NAMALWA (cell line): ENCODE measurements at places on chromosomes 2 and 18.

GRCh38 chr2:171185941-171186340, 25.2 kb upstream of the TLK1 start:
- DNase-seq, result no peak

GRCh38 chr18:64116571-64117175, 32.2 kb downstream of the LINC00305 start:
- DNase-seq, result no peak

DNA sequence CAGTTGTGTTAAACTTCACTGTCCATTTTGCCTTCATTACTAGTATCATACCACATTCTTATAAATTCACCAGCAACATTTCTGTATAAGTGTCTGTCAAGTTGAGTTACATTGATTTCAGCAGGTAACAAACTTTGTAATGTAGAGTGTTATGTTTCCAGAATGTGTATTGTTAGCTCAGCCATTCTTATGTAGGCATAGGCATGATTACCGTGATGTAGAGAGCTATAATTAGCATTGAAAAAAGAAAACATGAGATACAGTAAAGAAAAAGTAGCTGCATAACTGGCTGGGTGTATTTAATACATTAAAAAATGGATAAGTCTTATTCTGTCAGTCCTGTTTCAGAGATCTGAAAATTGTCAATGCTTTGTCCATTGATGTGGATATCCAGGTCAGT, 8.5 kb downstream of the KCNJ13 start:
- DNase-seq, result no peak

DNA sequence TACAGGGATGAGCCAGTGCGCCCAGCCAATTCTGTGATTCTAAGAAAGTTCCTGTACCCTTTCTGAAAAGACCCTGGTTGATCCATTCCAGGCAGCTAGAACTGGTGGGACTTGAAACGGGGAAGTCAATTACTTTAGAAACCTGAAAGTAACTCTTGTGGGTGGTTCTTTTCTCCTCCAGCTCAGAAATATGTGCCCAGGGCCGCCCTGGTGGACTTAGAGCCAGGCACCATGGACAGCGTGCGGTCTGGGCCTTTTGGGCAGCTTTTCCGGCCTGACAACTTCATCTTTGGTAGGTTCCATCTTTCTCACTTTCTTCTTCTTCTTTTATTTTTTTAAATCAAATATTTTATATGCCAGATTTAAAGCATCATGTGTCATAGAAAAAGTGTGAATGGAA, 2.7 kb downstream of the TUBB6 start:
- DNase-seq, result no peak

DNA sequence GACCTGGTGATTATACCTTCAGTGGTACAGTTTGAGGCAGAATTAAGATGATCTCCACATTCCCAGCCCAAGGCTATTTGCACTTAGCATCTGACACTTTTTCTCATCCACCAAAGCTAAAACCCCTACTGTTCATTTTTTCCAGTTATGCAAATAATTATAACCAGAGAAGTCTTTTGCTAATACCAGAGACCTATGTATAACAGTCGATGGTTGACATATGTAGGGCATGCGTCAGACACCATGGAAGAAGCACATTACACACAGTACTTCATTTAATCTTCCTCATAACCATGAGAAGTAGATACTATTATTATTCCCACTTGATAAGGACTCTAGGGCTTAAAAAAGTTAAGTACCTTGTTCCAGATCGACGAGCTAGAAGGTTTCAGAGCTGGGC, 36.5 kb downstream of the AP1S3 start:
- no peak for DNase-seq

- no peak for DNase-seq
These were observed 25.4 kb downstream of the SLC40A1 start for GRCh38 chr2:189555232-189555631.
